ENCODE measurements at places on chromosomes 7 and 10.

GRCh38 chr10:9339716-9340115 is 1285.2 kb downstream of the GATA3 start:
- no peak for DNase-seq

- DNase-seq: no peak
These were observed 62.0 kb upstream of the RNF32 start for GRCh38 chr7:156578578-156578940.

DNA sequence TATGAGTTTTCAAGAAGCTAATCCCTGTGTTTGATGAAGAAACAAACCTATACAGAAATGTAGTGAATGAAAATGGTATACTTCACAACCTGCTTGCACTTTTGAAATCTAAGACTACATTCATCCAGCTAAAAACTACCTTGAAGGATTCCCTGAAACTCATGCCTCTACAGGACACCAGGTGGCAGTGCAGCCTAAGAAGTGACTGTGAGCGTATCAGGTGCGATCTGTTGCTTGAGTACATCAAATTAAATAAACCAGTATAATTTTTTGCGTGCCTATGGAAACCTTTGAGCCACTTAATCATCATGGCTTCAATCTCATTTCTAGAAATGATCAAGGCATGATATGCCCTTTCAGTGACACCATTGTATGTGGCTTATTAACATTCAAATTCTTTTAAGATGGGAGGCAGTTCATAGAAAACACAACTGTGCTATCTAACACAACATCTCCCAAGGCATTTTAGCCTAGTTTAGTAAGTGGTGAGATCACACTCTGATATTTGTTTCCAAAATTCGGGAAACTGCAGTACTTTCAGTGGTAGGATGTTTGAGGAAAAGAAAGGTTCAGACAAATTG is 57.4 kb downstream of the PPP1R17 start:
- DNase-seq: peak; percentile 85

DNA sequence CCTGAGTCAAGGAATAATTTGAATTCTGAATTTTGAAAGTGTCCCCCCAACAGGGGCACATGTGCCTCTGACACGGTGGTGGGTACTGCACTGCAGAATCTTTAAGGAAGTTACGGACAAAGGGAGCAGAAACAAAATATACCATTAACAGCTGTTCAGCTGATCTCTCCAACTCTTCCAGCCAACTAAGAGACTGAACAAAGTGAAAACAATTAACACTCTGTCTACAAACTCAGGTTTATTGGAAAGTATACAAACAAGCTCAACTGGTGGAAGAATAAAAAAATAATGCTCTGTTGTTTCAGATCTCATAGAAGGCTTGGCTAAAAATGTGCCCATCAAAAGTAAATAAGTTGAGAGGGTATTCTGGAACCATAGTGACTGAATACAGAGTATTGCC is 34.4 kb downstream of the ASB4 start:
- no peak for DNase-seq

DNA sequence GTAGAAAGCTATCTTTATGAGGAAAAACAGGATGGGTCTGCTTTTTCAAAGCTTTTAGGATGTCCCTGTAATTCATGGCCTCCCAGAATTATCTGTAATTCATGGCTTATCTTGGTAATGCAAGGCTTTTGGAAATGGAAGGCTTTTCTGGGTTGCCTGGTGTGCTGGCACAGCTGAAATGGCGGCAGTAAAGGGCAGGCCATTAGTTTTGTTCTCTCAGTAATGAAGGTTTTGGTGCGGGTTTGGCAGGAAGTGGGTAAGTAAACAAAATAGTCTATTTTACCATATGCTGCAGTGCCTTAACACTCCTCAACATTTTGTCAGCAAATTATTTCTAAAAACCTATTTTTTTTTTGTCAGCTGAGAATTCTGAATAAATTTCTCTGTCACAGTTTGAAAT is 69.3 kb downstream of the LRGUK start:
- no peak for DNase-seq

DNA sequence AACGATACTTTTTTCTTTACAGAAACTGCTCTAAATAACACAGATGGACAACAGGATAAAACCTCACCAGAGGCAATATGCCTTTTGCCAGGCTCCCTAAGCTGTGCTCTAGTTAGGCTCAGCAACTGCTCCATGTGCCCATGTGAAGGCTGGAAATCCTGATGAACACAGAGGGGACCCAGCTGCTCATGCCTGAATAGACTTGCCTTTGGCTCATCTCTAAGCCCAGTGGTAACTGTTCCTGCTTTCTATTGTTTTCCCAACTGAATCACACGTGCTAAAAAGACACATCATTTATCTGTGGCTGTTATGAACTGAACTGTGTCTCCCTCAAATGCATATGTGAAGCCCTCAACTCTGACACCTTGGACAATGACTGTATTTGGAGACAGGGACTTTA is 110.4 kb downstream of the RNF216 start:
- DNase-seq: peak; percentile 90

- DNase-seq: no peak
These were observed 171.5 kb downstream of the C7orf25 start for GRCh38 chr7:42740408-42740807.

DNA sequence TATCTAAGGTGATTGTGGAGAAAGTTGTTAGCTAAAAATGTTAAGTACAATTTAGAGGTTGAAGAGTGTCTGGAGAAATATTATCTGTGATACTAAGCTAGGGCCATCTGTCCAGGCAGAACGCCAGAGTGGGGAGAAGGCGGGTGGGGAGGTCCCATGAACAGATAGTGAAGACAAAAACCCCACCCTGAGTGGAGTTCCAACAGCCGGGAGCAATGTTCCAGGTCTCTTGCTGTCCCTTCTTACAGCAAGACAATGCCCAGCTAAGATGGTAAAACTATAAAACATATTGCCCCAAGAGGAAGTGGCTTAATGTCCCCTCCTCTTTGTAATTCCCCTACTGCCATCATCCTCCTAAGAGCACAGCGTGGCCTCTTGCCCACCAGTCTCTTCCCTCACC is 10.4 kb upstream of the IL15RA start:
- no peak for DNase-seq

- DNase-seq: no peak
These were observed 11.7 kb downstream of the ATP6V1F start for GRCh38 chr7:128874140-128875031.

- DNase-seq: no peak
These were observed 14.3 kb downstream of the MUC12 start for GRCh38 chr7:100983451-100984187.

- no peak for DNase-seq
These were observed 116.2 kb upstream of the AFAP1L2 start for GRCh38 chr10:114520453-114520852.

- DNase-seq: no peak
These were observed 11.3 kb upstream of the TMEM236 start for GRCh38 chr10:17740668-17741067.

DNA sequence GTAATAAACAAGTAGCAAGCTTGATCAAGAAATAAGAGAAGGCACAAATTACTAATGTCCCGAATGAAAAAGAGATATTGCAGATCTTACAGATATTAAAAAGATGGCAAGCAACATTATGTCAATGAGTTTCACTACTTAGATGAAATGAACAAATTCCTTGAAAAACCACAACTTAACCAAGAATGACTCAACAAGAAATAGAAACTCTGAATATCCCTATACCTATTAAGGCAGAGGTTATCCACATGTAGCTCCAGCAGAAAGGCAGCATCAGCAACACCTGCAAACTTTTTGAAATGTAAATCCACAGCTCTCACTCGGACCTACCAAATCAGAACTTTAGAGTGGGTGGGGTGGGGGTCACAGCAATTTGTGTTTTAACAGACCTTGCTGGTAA is 33.6 kb downstream of the PDE1C start:
- no peak for DNase-seq

DNA sequence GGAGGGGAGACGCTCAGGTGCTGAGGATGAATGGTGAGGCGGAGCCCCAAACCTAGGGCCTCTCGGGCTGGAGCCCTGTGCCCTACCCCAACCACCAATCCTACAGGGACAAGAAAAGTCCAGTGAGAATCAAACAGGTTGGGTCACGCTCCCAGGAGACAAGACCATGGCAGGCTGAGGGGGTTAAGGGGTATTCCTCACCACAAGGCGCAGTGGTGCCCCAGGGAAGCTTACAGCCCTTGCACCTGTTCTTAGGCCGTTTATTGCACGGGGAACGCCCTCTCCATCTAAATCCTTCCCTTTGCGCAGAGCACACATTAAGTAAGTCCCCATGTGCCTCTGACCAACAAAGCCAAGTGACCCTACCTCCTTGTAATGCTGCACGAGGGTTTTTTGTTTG is 3.5 kb downstream of the FZD9 start:
- DNase-seq: no peak
